ENCODE measurements at places on chromosomes 5 and 9.

GRCh38 chr5:77645158-77645994 is 6.9 kb upstream of the OTP start:
- DNase-seq = no peak

DNA sequence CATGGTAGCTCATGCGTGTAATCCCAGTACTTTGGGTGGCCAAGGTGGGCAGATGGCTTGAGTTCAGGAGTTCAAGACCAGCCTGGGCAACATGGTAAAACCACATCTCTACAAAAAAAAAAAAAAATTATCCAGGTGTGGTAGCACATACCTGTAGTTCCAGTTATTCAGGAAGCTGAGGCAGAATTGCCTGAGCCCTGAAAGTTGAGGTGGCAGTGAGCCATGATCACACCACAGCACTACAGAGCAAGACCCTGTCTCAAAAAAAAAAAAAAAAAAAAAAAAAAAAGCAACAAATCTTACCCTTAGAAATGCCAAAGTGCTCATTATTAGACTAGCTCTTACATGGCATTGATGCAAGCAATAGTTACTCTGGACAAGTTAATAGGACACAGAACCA is 724.9 kb downstream of the MAT2B start:
- DNase-seq = no peak

GRCh38 chr5:89028595-89029285 is 145.8 kb upstream of the MEF2C start:
- DNase-seq = peak; percentile 89

DNA sequence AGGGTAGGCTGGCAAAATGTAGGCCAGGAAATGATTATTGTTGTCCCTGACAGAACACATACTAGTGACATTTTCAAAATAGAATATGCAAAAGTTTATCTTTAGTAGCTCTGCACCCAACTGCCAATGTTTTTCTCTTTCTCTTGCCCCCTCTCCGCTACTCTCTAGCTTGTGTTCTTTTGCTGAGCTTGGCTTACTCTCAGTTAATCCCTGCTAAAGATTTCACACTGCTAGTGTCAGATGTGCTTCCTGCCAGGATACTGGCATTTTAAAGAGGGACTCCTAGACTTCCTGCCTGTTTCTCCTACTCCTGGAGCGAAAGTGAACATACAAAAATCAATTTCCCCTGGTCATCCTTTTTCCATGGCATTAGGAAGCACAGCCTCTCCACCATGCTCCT is 260.5 kb downstream of the ARRDC3 start:
- DNase-seq = no peak

- peak; percentile 54 for DNase-seq
Observed at GRCh38 chr9:87827341-87827740, 55.3 kb upstream of the SPATA31E1 start.

DNA sequence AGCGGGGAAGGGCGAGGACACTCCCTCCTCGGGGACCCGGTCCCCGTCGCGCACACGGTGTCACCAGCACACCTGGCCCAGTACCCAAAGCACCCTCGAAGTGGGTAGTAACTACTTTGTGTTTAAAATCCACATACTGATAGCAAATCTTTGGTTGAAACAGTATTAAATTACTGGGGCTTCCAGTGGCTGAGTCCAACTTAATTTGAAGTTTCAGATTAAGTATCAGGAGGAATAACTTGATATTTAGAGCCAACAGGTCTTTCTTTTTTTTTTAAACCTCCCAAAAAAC is 615 bp downstream of the ATG10 start:
- DNase-seq = no peak

DNA sequence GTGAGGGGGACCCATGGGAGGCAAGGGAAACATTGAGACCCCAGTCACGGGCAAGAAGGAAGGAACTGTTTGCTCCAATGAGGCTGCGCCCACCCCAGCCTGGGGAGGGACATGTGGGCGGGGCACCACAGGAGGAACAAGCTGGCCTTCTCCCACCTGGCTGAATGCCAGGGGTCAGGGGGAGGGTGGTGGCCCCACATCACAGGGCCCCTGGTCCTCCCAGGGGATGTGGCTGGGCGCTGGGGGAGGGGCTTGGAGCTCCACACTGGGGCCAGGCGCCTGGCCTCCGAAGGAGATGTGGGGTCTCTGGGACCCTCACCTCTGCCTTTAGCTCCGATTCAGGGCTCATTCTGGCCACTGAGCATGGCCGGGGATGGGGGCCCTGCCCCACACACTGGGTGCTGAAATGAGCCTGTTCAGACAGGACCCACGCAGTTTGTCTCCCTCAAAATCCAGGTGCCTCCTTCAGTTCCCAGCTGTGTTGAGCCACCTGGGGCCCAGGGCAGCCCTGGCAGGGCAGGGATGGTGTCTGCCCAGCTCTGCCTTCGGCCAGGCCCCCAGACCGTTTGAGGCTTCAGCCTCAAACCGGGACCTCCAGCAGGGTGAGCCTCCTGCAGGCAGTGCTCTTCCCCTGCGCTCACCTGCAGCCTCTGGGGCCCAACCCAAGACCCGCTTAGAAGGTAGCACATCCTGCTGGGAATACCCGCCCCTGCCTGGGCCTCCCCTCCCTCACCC is 33.2 kb upstream of the NOTCH1 start:
- DNase-seq = no peak

GRCh38 chr5:80302636-80303035 is 17.2 kb upstream of the SPZ1 start:
- DNase-seq = no peak

GRCh38 chr9:127917603-127918002 is 762 bp upstream of the ST6GALNAC4 start:
- DNase-seq = no peak

DNA sequence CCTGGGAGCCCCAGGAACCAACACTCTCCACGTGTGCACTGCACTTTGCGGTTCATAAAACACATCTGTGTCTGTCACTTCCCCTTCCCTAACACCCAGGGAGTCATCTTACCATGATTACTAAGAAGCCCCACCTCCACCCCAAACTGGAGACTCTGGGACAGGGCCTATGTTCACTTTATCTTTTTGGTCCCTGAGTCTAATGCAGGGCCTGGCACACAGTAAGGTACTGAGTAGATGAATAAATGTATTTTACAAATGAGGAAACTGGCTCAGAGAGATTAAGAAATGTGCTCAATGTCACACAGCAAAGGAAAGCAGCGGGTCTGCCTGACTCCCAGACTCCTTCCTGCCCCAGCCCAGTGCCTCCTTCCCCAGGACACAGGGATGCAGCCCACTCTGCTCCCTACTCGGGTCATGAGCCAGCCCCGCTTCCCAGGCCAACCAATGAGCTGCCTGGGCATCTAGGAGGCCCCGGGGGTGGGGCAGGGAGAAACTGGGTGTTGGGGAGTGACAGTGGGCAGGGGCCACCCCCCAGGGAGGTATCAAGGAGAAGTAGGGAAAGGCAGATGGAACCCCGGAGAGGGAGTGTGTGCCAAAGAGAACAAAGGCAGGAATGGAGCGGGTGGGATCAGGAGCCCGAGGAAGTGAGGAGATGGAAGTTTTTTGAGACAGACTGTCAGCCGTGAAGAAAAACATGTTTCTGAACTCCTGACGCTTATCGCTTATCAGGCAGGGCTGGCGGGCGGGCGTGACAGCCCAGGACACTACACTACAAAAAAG is 30.5 kb downstream of the SHB start:
- DNase-seq = no peak

DNA sequence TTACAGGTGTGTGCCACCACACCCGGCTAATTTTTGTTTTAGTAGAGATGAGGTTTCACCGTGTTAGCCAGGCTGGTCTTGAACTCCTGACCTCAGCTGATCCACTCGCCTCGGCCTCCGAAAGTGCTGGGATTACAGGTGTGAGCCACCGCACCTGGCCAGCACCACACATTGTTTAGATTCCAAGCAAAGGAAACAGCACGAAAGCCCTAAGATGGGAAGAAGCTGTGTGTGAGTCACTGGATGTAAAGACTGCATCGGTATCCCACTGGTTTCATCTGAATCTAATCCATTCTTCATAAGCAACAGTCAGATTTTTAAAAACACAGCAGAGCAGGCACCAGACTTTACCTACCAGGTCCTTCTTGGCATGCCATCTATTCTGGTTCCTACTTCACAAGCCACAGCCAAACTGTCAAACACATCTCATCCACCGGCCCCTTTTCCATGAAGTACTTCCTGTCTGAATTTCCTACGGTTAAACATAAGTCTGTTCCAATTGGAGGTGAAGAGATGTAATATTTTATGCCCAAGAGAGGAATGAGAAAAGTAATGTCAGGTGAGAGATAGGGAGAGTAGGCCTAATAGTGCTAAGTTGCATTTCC is 17.4 kb downstream of the UBTD2 start:
- peak; percentile 83 for DNase-seq

DNA sequence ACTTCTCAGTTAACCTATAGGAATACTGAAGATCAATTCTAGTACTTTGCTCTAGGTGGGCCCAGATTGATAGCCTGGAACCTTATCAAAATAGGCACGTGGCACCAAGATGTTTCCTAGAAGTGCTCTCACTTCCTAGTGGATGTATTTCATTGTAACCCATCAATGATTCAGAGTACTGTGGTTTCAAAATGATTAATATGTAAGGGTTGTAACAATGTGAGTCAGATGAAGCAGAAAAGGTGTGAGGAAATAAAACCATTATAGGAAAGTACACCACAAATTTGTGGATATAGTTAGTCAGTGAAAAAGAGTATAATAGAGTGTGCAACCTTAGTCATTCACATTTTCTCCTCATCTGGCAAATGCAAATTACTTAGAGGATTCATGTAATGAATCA is 177.3 kb upstream of the FST start:
- peak; percentile 97 for DNase-seq

GRCh38 chr5:129384736-129385135 is 75.4 kb upstream of the ADAMTS19 start:
- DNase-seq = peak; percentile 28

DNA sequence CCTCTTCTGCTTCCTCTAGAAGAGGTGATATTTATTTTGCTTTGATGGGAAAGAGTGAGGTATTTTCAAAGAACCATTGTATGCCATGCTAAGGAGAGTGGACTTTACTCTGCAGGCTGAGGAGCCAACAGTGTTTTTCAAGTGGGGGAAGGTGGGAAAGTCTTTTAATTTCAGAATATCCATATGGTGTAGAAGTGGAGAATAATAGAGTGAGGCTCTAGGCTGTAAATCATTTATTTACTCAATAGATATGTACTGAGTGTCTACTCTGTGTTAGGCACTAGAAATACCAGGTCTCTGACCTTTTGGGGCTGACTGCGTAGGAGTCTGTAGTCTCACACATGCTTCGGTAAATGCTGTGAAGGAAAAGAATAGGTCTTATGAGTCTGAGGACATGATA is 30.7 kb upstream of the TENT2 start:
- DNase-seq = no peak

- no peak for DNase-seq
Observed at GRCh38 chr5:63055421-63055820, 476.8 kb downstream of the LRRC70 start.

DNA sequence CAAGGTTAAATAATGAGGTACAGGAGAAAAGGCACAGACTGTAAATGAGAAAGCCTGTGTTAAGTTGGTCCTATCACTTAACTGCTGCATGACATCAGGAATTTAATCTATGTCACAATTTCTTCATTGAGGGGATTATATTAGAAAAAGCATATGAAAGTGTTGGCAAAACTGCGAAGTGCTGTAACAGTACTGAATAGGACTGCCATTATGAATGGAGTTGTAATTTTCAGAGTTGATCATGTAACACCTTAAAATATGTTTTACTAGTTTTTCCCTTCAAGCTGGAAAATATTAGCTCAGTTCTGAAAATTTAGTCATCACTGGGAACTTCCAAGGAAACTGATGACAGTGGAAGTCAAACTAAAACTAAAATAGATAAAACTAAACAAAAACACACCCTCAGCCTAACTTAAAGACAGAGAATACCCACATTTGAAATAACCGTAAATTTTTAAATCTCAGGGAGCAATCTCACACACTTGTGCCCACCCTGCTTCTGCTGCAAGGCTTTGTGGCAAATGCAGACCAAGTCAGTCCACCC is 45.1 kb downstream of the ERMP1 start:
- DNase-seq = no peak

- no peak for DNase-seq
Observed at GRCh38 chr9:21357479-21358460, 7.1 kb upstream of the IFNA6 start.

- DNase-seq = no peak
Observed at GRCh38 chr5:169512385-169512784, 71.2 kb upstream of the SPDL1 start.

- peak; percentile 86 for DNase-seq
Observed at GRCh38 chr9:5450359-5451091, at the start of gene CD274. Gene CD274 (plus strand): TSS chr9:5450542. CDS start chr9:5456114, 5,572 bp downstream.

DNA sequence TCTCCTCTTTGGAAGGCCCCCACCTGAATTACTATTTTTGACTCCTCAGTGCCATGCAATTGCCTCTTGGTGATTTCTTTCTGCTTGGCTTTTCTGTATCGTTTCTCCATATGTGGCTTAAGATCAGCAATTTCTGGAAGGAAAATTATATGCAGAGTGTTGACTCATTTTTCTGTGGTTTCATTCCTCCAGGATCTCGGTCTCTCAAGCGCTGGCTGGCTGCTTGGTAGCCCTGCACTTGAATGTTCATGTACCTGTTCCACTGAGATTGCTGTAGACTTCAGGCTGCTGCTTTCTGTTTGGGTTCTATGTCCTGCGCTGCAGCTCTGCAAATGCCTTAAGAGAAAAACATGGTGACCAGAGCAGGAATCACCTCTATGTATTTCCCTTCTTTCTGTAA is 77.6 kb downstream of the INIP start:
- DNase-seq = no peak

GRCh38 chr5:136382791-136383190 is 17.4 kb upstream of the TRPC7 start:
- DNase-seq = no peak

GRCh38 chr5:161924270-161924669 is 76.3 kb downstream of the GABRA1 start:
- DNase-seq = no peak

DNA sequence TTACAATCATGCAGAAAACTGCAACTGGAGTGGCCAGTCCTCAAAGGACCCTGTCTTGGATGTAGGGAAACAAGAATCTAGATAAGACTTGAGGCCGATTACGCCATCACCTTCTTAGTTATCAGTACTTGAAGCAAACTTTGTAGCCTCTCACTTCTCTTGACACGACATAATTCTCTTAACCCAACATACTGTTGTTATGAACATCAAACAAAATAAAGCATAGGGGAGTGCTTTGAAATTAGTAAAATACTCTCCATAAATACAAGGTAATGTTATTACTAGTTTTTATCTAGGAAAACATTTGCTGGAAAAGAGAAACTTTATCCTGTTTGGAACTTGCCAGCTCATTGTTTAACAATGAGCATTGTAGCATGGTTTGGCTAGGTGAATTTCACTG is 574.9 kb upstream of the DMAC1 start:
- no peak for DNase-seq

GRCh38 chr9:113626735-113627495 is 163.4 kb downstream of the RGS3 start:
- DNase-seq = no peak

GRCh38 chr9:19373527-19373926 is 6.5 kb downstream of the RPS6 start:
- no peak for DNase-seq

GRCh38 chr5:175614223-175614815 is 43.6 kb upstream of the HRH2 start:
- no peak for DNase-seq

GRCh38 chr5:172549696-172550095 is 91.4 kb upstream of the NEURL1B start:
- DNase-seq = no peak
